ENCODE measurements at places on chromosomes 13 and 19.

GRCh38 chr19:30549151-30549550 is 177.0 kb downstream of the ZNF536 start:
- DNase-seq: no peak

DNA sequence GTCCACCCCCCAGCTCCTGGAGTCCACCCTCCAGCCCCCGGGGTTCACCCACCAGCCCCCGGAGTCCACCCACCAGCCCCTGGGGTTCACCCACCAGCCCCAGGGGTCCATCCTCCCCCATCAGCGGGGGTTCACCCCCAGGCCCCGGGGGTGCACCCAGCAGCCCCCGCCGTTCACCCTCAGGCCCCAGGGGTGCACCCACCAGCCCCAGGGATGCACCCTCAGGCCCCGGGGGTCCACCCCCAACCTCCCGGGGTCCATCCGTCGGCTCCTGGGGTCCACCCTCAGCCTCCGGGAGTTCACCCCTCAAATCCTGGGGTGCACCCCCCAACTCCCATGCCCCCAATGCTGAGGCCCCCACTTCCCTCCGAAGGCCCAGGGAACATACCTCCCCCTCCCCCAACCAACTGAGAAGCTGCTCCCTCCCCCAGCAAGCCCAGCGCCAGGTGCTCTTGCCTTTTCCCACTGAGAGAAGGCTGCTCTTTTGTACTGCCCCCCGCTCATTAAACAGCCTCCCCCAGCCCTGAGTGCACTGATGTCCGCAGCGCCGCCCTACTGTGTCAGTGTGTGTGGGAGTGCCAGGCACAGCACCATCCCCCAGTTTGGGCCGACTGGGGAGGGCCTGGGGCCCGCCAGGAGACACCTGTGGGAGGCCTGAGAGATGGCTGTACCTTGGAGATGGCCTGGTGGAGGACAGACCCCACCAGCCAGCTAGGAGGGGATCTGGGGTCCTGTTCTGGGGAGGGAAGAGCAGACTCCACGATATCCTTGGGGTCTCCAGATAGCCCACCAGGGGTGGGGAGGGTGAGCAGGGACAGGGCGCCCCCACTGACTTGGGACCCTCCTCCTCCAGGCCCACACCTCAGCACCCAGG is 750 bp upstream of the AMH start:
- DNase-seq: no peak

DNA sequence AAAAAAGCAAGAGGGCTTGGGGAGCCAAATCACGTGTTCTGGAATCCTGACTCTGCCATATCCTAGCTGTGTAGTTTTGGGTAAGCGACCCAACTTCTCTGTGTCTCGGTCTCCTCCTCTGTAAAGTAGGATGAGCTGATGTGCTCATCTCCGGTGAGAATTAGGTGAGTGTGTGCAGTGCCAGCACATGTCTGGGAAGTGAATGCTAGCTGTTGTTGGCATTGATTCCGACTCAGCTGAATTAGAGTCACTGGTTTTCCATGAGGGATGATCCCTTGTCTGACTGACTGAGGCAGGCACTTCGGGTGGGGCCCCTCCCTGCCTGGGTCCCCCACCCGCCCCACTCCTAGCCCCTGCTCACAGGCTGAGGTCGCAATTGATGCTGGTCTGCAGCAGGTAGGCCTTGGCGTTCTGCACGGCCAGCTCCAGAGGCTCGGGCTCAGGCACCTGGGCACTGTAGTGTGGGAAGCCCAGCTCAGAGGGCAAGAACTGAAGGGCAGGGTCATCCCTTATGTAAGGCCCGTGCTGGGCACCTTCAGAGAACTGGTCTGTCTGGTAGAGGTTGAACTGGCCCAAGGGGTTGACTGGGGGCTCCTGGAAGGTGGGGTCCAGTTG is 835 bp downstream of the RSPH6A start:
- DNase-seq: no peak

DNA sequence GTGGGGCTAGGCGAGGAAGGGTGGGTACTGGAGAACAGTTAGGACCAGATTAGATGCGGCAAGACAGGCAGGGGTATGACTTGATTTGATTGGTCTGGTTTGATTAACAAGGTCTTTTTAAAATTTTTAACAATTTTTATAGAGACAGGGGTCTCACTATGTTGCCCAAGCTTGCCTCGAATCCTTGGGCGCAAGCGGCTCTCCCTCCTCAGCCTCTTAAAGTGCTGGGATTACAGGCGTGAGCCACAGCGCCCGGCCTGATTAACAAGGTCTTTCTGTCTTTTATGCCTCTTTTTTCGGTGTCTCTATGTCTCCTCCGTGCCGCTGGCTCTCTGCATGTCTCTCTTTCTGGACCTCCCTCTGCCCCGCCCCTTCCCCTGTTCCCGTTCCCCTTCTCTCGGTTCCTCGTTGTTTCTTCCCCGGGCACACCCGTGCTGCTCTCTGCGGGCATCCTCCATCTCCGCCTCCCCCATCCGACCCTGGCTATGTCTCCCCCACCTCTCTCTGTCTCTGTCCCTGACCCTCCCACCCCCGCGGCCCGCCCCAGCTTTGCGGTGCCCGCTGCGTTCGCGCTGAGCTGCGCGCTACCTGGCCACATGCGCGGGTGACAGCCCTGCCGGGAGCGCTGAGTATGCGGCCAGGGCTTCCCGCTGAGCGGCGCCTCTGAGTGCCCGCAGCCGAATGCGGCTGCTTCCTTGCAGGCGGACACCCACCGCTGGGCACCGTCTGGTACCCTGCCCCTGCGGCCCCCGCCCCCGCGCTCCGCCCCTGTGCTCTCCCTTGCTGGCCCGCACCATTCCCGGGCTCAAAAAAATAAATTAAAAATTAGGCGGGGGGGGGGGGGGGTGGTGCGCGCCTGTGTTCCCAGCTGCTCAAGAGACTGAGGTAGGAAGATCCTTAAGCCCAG is 8.1 kb upstream of the SDHAF1 start:
- DNase-seq: no peak

DNA sequence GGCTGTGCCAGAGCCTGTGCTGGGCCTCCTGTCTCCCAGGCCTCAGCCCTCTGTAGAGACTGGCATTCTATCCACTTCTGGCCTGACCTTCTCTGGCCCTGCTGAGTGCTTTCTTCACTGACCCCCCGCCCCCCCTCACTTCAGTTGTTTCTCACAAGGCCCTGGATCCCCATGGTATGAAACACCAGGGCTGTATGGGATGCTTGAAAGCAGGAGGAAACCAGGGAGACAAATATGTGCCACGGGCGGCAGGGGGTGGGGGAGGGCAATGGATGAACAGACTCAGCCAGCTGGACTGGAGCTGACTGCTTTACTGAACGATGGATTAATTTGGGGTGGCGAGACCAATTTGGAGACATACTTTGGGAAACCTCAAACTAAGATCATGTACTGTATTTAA is 14.0 kb downstream of the IRGC start:
- no peak for DNase-seq

DNA sequence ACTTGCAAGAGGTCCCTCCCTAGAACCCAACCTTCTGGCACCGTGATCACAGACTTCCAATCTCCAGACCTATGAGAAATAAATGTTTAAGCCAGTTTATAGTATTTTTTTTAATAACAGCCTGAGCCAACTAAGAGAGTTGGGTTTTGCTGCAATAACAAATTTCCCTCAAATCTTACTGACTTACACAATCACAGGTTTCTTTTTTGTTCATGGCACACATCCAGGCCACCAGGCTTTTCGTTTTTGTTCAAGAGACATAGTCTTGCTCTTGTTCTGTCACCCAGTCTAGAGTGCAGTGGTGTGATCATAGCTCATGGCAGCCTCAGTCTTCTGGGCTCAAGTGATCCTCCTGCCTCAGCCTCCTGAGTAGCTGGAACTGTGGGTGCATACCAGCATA is 2.0 kb upstream of the SELENOV start:
- DNase-seq: no peak

GRCh38 chr19:1210227-1210538 is 4.6 kb downstream of the STK11 start:
- no peak for DNase-seq

DNA sequence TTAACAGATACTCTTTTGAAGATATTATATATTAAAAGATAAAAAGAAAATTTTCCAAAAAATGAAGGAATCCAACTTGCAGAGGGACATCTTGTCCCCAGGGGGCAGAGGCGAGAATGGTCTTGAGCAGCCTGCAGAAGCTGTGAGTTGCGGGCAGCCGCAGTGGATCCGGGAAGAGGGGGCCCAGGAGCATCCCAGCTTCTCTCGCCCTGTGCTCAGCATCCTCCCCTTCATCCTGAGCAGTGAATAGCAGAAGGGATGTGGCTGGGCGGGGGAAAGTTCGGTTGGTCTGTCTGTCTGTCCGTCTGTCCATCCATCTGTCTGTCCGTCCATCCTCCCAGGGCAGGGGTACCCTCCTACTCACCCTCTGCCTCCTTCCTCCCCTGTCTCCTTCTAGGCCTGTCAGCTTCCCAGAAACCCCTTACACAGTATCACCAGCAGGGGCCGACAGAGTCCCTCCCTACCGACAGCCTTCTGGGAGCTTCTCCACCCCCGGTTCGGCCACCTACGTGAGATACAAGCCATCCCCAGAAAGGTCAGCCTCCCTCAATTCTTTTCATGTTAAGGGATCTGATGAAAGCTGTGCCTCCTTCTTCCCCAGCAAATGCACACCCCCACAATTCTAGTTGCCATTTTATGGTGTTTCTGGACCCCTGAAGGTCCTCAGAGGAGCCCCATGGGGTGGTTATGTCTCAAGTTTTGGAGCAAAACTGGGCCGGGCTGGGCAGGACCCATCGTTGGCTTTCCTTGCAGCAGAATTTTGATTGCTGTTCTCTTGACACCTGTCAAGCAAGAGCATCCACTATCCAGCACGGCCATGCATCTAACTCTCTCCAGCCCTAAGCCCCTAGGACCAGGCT is 81.6 kb downstream of the DPF1 start:
- peak; percentile 22 for DNase-seq

GRCh38 chr13:41013835-41014234 is 5.3 kb downstream of the ELF1 start:
- no peak for DNase-seq

DNA sequence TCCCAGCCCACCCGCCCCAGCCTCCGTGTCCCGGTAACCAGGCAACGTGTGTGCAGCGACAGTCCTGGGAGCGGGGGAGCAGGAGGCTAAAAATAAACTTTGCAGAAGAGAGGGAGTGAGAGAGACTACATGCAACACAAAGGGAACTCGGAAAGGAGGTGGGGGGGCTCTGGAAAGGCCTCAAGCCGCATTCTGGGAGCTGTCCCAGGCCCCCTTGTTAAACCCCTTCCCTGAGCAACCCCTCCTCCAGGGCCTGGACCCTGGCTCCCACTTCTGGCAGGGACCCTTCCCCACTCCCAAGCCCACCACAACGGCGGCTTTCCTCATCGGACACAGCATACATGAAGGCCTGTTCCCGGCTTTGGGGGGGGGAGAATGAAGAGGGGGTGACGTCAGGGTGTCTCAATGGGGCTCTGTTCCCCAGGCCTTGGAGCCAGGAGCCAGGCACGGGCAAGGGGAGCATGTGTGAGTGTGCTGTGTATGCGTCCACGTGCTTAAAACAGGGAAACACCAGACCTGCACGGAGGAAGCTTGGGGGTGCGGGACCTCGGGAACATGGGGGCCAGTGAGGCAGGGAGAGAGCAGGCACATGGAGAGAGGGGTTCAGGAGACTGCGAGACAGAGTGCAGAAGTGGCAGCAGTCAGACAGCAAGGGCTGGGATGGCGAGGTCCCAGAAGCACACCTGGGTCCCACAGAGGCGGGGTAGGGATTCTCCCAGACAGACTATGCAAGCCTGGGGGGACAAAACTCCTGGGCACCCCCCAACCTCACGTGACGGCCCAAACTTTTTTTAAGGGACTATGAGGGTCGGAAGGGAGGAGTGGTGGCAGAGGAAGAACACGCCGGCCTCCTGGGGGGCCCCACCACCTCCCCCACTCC is 2.3 kb downstream of the ERF start:
- DNase-seq: no peak

GRCh38 chr19:16022251-16022650 is 54.0 kb upstream of the TPM4 start:
- DNase-seq: no peak

GRCh38 chr13:102236830-102237229 is 165.0 kb downstream of the FGF14 start:
- DNase-seq: no peak

GRCh38 chr13:27644302-27644701 is 22.6 kb downstream of the POLR1D start:
- DNase-seq: no peak

GRCh38 chr19:45340899-45341453 is 426 bp downstream of the KLC3 start:
- no peak for DNase-seq

DNA sequence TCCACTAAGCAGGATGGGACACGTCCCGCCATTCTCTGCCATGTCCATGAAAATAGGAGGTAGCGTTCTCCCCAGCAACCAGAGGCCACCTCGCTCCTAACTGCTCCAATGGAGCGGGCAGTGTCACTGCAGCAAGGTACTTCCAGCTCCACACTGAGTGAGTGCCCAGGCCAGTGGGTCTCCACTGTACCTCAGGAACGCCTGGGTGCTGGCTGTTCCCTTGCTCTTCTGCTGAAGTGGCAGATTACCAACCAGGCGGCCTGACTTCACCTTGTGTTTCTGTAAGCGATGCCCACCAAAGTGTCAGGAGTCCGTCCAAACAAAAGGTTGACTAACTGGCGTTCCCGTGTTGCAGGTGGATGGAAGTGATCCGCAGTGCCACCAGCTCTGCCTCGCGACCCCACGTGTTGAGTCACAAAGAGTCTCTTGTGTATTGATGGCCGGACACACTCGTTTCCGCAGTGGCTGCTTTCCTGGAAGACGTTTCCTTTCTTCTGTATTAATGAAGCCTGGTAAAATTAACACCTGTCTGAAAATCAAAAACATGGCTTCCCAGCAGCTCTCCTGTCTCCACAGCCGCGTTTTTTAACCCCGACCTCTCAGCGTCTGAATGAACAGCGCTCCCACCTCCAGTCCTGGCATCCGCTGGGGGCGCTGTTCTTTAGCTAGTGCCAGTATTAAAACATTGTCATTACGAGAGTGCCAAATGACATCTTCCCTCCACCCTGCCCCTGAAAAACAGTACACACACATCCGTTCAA is 128.8 kb downstream of the STK24 start:
- DNase-seq: no peak

DNA sequence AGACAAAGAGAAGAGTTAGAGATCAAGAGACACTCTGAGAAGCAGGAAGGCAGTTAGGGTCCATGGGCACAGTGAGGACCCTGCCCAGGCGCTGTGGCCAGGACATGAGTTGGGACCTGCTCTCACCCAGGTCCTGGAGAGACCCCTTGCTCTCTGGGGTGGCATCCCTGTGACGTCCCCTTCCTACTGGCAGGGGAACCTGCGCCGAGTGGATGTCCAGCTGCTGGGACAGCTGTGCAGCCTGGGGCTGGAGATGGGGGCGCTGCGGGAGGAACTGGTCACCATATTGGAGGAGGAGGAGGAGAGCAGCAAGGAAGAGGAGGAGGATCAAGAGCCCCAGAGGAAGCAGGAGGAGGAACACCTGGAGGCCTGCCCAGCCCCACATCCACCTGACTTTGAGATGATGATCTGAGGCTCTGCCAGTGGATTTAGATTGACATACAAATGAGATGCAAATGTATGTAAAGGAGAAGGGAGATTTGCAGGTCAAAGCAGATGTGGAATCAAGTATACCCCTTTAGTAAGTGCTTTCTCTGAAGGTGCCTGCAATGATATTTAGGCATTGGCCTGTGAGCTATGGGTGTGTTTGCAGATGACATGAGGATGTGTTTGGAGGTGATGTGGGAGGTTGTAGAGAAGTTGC is 978 bp downstream of the ERICH4 start:
- no peak for DNase-seq

- no peak for DNase-seq
Observed at GRCh38 chr13:98295371-98295770, 118.3 kb upstream of the RNF113B start.

Data from stimulated activated CD4-positive, alpha-beta T cell treated with anti-CD3 and anti-CD28 coated beads, Interleukin-2, amount 100 ng/mL, for 4 hours (primary cell).